ENCODE measurements at places on chromosomes 3 and 15.

DNA sequence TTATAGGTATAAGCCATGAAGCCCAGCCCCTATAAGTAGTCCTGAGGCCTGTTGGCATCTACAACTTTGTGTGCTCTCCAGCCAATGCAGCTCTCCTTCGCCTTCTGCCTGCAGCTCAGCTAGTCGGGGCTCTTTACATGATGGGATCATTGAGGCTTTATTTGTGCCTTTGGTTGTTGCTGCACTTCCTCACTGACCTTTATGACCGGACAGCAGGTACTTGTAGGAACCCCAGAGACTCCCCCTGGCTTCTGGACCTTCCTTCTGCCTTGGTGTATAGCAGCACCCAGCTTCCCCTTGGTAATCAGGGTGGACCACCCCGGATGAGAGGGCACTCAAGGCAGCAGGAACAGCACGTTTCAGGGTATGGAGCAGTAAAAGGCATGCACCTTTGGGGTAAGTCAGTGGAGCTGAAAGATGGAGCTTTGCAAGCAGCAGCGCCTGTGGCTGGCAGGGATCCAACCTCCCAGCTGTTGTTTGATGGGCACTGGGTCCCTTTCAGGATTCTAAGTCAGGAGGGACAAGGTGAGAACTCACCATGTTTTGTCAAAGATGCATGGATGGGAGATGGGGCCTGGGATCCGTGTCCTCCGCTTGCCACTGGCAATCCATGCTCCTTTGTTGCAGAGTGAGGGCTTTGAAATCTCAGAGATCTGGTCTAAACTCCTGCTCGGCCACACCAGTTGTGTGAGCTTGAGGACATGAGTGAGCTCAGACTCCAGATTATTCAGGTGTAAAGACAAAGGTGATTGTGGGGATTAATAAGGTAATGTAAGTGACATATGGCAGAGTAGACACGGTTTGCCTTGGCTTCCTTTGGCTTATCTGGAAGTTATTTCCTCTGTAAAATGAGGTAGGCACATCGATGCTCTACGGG is 65.1 kb upstream of the KLF13 start:
- DNase-seq = no peak

DNA sequence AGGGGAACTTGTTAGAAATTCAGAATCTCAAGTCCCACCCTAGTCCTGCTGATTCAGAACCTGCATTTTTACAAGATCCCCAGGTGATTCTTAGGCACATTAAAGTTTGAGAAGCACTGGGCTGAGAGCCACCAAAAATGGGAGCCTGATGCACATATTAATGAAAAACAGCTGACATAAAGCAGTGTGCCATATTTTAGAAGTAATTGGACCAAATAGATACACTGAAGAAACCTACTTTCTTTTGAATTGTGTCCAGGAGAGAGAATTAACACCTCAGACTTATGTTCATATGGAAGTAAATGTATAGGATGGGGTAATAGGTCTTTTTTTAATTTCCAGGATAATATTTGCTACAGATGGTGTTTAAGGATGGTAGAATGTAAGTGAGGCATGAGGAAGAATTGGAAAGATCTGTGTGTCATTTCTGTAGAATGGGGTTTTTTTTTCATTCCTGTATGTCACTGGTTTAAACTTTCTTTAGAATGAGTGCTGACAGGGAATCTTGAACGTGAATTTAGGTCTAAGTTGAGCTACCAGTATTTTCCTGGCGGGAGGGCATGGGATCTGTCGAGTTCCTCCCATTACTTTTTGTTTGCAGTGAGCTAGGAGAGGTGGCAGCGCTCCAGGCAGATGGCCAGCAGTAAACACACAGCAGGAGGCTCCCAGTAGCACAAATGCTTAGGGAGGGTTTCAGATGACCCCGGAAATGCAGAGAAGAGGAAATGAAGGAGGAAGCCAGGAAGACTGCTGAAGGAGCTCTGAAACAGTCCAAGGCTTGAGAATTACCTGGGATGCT is 185.6 kb downstream of the PLCL2 start:
- DNase-seq = no peak

- no peak for DNase-seq
Measured at GRCh38 chr3:53604232-53604631, 109.8 kb downstream of the CACNA1D start.

DNA sequence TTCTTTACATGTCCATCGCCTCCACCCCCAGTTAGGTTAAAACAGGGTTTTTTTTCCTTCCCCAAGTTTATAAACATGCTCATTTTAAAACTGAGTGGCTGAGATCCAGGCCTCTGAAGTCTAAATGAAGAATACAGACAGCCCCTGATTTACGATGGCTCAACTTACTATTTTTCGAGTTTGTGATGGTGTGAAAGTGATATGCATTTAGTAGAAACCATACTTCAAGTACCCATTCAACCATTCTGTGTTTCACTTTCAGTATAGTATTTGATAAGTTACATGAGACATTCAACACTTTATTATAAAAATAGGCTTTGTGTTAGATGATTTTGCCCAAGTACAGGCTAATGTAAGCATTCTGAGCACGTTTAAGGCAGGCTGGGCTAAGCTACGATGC is 30.5 kb upstream of the GNB5 start:
- peak; percentile 32 for DNase-seq

DNA sequence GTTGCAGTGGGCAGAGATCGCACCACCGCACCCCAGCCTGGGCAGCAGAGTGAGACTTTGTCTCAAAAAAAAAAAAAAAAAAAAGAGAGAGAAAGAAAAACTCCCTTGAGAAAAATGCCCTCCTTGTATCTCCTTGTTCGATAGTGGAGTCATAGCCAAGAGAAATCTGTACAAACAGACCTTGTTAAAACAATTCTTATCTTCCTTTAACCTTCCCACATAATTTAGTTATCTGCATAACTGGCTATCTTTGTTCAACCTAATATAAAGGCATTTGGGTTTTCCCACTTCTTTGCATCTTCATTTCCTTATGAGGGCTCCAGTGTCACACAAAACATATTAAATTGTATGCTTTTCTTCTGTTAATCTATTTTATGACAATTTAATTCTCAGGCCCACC is 65.1 kb upstream of the ATP11B start:
- DNase-seq = no peak

- DNase-seq = no peak
Measured at GRCh38 chr3:24514119-24514518, 19.5 kb upstream of the THRB start.

GRCh38 chr15:50112488-50113186 is 6.4 kb downstream of the ATP8B4 start:
- no peak for DNase-seq

GRCh38 chr3:78178740-78179363 is 1139.0 kb downstream of the ROBO2 start:
- DNase-seq = no peak

DNA sequence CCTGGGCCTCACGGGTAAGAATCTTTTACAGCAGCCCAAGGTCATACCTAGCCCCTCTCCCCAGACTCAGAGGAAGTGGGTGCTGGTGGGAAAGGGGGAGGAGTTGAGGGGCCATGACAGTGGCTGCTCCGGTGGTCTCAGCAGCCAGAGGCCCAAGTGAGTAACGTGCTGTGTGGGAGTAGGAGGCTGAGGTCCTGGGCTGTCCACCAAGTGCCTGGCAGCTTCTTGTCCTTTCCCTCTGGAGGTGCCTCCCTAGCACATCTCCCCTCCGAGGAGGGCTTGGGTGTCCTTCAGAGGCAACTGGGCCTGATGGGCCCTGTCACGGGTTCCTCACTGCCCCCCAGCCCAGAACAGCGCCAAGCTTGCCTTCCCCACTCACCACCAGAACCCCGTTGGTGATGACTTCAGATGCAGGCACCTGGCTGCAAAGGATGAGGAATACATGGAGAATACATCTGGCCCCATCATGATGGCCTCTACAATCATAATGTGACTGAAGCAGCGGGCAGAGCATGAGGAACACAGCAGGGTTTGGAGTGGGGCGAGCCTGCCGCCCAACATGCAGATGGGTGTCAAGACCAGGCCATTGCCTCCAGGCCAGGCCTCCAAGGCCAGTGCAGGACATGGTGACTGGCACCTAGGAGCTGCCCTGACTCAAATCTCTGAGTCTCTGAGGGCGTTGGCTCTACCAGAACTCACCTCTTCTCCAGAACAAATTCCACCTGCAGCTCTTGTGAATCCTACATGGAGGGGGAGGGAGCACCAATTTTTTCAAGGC is 3.3 kb downstream of the PLA2G4F start:
- no peak for DNase-seq

- DNase-seq = no peak
Measured at GRCh38 chr3:172630316-172630715, 80.6 kb downstream of the NCEH1 start.

DNA sequence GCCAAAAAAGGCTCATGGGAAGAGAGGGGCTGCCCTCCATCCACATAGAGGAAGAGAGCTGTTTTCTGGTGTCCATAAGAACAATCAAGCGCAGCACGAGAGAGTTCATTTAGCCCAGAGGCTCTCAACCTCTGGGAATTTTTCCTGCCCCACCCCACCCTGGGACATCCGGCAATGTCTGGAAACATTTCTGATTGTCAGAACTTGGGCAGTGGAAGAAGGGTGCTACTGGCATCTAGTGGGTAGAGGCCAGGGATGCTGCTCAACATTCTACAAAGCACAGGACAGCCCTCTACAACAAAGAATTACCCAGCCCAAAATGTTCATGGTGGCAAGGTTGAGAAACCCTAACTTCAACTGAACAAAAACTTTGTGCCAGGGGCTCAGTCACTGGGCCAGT is 92.9 kb downstream of the RAB11A start:
- no peak for DNase-seq

DNA sequence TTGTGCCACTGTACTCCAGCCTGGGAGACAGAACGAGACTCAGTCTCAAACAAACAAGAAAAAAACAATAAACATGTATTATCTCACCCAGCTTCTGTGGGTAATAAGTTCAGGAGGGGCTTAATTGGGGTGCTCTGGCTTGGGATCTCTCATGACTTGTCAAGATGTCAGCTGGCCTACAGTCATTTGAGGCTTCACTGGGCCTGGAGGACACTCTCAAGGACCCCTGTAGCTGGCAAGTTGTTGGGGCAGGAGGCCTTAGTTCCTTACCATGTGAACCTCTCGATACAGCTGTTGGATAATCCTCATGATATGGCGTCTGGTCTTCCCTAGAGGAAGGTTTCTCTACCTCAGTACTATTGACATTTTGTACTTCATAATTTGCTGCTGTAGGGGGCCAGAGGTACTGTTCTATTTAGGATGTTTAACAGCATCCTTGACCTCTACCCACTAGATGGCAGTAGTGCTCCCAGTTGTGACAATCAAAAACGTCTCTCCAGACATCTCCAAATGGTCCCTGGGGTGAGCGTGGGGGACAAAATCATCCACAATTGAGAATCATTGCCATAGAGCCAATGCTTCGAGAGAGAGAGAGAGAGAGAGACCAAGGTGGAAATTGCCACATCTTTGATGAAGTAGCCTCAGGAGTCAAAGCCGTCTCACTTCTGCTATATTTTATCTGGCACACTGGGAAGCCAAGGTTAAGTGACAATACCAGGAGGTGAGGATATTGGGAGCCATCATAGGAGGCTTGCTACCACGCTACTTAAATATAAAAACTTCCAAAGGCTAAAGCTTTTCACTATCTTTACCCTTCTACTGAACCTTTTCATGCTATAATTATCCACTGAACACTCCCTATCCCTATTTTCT is 23.9 kb upstream of the SLTM start:
- peak; percentile 85 for DNase-seq

DNA sequence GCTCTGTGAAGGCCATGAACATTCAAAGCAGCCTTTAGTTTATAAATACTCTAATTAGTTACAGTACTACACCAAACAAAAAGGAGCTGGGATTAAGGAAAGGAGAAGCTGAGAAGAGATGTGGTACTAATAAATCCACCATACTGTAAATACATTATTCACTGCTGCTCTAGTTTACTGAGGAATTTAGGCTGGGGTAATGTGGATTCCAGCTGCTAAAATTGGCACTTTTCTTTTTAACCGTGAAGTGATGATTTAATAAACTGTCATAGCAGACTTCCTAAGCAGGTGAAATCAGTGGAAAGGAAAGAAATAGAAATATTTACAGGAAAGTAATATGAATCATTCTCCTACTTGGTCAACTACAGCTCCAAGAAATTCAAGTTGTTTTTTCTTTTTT is 88.7 kb downstream of the TFG start:
- no peak for DNase-seq
